ENCODE measurements at places on chromosomes 4 and X.
A peak's percentile ranks its signal among the peaks of the same experiment; 100 is the strongest.

DNA sequence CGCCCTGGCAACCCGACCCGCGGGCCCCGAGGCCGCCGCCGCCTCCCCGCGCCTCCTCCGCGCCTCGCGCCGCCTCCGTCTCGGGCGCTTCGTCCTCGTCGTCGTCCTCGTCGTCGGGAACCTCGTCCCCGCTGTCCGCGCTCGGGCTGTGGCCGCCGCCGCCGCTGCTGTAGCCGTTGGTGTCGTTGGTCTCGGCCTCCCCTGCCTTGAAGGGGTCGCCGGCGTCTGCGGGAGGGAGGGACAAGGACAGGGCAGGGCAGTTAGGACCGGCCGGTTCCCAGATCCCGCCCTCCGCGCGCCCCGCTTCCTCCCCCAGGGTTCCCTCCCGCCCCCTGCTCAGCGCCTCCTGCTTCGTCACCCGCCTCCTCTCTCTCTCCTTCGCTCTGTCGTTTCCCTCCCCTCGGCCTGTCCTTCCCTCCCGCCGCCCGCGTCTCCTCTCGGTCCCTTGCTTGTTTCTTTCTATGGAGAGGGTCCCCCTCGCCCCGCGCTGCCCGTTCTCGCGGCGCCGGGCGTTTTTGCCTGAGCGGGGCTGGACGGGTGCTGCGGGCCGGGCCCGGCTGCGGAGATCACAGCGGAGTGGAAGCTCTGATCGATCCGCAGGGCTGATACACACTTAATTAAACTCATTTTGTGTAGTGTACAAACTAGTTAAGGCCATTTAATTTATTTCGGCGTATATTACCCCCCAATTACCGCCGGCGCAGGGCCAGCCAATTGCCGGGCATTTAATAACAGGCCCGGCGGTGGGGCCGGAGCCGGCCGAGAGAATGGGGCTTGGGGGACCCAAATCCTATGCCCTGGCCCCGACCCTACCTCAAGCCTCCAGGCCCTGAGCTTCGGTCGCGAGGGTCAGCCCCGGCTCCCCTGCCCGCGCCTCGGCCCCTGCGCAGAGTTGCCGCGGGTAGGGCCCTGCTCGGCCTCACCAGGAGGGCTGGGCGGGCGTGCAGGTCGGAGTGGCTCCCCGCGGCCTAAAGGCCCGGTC, 2.4 kb downstream of the NKX1-1 start:
- DNase-seq: peak; percentile 47

GRCh38 chr4:114386637-114387233, 211.9 kb upstream of the UGT8 start:
- no peak for DNase-seq

- no peak for DNase-seq
Observed at GRCh38 chr4:186592966-186593586, 37.7 kb upstream of the MTNR1A start.

- DNase-seq: peak; percentile 80
Observed at GRCh38 chrX:131821945-131822622, 201.0 kb upstream of the STK26 start.

GRCh38 chr4:67909905-67910584, 26.2 kb upstream of the TMPRSS11D start:
- DNase-seq: no peak

DNA sequence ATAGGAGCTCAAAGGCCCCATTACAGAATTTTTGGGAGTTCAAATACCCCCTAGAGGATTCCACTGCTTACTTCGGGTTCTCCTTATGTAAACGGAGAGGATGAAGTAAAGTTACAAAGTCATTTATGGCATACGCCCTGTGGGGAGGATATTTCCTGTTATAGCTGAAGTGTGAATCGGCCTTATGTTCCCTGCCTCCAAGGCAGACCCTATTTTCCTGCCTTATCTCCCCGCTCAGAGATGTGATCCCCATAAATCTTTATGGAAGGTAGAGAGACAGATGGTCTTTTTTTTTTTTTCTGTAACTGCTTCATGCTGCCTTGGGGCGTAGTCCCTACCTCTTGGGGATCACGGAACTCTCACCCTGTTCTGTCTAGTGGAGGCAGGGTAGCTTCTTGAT, 56.0 kb upstream of the DHX15 start:
- no peak for DNase-seq

DNA sequence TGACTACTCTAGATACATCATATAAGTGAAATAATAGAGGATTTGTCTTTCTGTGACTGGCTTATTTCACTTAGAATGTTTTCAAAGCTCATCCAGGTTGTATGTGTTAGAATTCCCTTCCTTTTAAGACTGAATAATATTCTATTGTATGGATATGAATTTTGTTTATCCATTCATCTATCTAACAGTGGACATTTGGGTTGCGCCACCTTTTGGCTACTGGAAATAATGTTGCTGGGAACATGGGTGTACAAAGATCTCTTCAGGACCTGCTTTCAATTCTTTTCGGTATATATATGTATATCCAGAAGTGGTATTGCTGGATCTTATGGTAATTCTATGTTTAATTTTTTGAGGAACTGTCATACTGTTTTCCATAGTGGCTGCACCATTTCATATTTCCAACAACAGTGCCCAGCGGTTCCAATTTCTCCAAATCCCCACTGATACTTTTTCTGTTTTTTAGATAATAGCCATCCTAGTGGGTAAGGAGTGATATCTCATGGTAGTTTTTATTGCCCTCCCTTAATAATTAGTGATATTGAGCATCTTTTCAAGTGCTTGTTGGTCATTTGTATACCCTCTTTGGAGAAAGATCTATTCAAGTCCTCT, 3.4 kb upstream of the SCD5 start:
- no peak for DNase-seq

- DNase-seq: peak; percentile 56
Observed at GRCh38 chrX:13646154-13646549, 6.8 kb upstream of the TCEANC start.

DNA sequence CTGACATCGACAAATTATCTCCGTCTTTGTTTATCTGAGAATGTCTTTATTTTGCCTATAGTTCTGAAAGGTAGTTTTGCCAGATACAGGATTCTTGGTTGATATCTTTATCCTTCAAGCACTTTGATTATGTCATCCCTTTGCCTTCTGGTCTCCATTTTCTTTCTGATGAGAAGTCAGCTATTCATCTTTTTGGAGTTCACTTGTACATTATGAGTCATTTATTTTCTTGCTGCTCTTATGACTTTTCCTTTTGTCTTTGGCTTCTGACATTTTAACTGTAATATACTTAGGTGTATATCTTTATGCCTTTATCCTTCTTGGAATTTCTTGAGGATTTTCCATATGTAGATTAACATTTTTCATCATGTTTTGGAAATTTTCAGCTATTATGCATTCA, 51.4 kb downstream of the SHROOM4 start:
- DNase-seq: no peak

DNA sequence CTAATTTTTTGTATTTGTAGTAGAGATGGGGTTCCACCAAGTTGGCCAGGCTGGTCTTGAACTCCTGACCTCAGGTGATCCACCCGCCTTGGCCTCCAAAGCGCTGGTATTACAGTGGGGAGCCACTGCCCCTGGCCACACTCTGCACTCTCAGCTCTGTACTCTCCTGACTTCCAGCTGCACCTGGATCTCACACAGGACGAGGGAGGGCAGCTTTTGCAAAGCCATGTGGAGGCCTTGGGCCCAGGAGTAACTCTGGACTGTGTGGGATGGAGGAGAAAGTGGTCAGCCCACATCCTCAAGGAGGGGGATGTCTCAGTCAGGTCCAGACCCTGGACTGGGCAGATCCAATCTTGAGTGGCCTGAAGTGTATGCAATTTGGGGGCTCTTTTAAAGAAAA, 23.0 kb downstream of the NAT8L start:
- peak; percentile 4 for DNase-seq

DNA sequence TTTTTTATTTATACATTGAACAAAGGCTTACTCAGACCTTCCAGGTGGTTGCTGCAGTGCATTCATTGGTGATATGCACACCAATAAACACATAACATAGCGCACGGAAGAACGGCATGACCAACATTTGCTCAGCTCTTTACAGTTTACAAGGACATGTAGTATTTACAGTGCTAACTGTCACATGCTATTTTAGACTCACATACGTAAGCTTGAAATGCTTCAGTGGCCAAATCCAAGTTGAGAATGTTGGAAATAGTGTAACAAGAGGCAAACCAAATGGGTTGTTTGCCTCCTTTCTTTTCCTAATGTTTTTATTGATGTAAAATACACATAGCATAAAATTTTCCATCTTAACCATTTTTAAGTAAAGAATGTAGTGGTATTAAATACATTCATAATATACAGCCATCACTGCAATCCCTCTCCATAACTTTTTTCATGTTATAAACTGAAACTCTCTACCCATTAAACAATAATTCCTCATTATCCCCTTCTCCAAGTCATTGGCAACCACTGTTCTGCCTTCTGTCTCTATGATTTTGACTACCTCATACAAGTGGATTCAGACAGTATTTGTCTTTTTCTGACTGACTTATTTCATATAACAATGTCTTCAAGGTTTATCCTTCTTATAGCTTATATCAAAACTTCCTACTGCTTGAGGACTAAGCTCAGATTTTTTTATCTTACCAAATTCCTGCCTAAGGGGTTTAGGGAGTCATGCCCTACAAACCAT, 1722.9 kb upstream of the AGA start:
- no peak for DNase-seq

DNA sequence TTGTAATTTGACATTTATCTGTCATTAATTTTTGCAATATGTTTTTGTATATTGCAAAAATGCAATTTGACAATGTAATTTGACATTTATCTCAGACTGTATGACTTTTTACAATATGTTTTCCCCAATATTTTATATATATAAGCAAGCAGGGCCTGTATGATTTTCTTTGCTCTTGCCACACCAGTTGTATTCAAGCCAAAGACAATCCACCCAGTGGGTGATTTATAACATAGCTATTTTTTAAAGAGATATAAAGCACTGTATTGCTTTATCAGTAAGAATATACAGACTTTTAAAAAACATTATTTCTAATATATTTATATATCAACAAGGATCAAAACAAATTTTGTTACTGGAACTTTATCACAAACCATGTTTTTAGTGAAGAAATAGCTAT, 47.3 kb downstream of the SLIT2 start:
- no peak for DNase-seq

GRCh38 chr4:83758285-83758684, 222.4 kb downstream of the GPAT3 start:
- no peak for DNase-seq

DNA sequence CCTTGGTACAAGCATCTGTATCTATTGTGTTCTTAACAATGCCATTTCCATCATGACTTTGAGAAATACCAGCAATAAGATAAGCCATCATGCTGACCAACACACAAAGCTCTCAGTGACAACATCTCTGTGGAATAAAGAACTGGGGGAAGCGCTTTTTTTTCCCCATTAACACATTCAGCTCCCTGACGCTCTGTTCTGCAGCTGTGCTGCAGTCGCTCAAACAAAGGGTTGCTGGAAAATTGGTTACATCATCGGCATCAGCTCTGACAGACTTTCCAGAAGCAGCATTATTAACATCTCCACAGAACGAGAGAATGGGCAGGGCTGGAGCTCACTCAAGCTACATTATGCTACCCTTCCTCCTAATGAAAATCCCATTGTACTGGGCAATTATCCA, 39.9 kb downstream of the DCX start:
- DNase-seq: no peak

Measured in activated T-cell treated with anti-CD3 and anti-CD28 coated beads, Interleukin-2, amount 50 U/mL, for 48 hours (primary cell).